Femur (tissue), 1 donor: ENCODE measurements at places on chromosomes 1 and 21.

- DNase-seq = no peak
Measured at GRCh38 chr21:42637267-42638041, 16.0 kb upstream of the PDE9A start.

DNA sequence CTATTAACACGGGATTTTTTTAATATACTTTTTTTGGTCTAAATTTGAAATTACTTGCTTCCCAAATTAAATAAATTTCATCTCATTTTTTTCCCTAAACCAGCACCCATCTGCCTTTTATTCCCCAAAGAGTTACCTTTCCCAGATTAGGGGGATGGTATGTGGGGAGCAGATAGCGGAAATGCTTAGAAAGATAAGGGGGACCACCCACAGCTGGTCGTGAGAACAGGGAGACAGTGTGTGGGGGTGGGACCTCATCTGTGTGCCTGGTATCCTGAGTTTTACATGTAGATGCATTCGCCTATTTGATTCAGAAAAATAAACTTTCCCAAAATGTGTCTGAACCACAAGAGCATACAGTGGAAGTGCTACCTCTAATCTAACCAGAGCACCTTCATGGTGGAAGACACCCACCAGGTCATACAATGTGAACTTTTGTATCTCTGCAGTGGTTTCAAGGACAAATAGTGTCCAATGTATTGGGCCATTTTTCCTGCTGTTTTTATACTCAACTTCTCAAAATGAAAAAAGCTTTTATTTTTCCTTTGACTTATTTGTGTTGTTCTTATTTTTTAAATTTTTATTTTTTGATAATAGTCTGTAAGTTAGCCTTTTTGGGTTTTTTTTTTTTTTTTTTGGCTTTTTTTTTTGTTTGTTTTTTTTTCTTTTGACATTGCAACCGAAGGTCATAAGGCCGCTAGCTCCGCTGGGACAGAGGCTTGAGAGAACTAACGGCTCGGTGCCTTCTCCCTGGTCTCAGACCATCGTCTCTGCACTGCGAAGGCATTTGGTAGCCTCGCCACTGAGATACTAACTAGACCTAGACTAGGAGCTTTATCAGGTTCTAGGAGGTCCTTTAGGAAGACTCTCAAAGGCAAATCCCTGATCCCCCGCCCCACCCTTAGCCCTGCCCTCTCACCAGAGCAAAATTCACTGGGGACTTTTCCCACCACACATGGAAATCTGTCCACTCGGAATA is 263.2 kb downstream of the TM2D1 start:
- no peak for DNase-seq

- no peak for DNase-seq
Measured at GRCh38 chr21:40540216-40540615, 306.7 kb downstream of the DSCAM start.

- DNase-seq = peak; percentile 93
Measured at GRCh38 chr1:150979092-150980056, 2.7 kb upstream of the ANXA9 start.

GRCh38 chr1:223102797-223103533 is 40.1 kb downstream of the TLR5 start:
- DNase-seq = peak; percentile 59

DNA sequence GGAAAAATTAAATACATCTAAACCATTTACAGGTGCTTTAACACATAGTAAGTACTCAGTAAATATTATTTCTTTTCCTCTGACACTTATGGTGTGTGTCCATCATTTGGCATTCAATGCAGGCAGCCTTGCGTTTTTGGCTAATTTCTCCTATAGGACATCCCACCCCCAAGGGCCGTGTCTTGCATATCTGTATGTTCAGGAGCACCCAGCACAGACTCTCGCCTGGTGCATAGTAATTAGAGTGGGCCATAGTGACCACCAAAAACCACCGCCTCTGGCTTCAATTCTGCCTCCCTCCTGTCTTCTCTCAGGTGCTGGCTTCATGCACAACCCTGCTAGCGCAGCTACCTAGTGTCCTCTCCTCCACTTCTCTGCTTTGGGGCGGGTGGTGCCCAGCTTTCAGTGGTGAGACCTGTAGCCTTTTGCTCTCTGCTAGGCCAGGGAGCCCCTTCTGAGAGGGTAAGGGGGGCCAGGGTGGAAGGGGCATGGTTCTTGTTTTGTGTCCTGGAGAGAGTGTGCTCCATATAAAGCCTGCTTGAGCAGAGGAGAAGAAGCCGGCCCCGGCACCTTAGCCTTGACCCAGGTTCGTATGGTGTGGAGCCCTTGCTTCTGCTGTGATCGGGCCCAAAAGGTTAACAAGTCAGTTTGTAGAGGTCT is 33.4 kb downstream of the BATF3 start:
- no peak for DNase-seq

- DNase-seq = no peak
Measured at GRCh38 chr1:160048335-160048734, 16.5 kb upstream of the PIGM start.

- DNase-seq = no peak
Measured at GRCh38 chr1:228958741-228959140, 223.5 kb downstream of the RHOU start.

DNA sequence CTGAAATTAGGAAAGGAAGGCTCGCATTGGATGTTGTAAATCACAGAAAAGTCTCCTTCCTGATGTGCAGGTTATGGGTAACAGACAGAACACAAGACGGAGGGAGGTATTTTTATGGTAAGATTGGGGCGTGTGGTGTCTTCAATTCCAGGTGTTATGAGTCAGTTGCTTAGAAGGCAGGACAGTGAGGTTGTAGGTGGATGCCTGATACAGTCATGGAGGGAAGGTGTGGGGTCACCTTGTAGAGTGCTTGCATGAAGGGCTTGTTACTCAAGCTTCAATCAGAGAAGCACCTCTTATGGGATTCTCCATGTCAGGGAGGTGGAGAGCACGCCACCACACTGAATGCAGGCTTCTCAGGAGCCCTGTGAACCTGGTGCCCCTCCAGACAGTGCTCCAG is 63.1 kb downstream of the C1orf21 start:
- DNase-seq = no peak

DNA sequence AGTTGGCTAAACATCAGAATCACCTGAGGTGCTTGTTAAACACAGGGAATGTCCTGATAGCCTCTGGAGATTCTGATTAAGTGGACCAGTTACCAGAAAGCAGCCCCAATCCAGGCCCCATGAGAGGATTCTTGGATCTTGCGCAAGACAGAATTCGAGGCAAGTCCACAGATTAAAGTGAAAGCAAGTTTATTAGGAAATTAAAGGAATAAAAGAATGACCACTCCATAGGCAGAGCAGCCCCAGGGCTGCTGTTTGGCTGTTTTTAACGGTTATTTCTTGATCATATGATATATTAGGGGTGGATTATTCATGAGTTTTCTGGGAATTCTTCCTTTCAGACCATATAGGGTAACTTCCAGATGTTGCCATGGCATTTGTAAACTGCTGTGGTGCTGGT is 176.2 kb downstream of the ROR1 start:
- DNase-seq = no peak

- no peak for DNase-seq
Measured at GRCh38 chr1:245148069-245148468, 6.7 kb upstream of the KIF26B start.

- DNase-seq = peak; percentile 91
Measured at GRCh38 chr21:36927719-36928117, 38.8 kb downstream of the HLCS start.

DNA sequence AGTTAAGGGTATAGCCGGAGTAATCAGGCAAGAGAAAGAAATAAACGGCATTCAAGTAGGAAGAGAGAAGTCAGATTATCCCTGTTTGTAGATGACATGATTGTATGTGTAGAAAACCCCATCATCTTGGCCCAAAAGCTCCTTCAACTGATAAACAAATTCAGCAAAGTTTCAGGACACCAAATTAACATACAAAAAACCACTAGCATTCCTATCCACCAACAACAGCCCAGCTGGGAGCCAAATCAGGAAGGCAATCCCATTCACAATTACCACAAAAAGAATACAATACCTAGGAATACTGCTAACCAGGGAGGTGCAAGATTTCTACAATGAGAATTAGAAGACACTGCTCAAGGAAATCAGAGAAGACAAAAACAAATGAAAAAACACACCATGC is 45.3 kb downstream of the MAST2 start:
- DNase-seq = no peak

- no peak for DNase-seq
Measured at GRCh38 chr1:74641876-74642275, 31.7 kb downstream of the ERICH3 start.

DNA sequence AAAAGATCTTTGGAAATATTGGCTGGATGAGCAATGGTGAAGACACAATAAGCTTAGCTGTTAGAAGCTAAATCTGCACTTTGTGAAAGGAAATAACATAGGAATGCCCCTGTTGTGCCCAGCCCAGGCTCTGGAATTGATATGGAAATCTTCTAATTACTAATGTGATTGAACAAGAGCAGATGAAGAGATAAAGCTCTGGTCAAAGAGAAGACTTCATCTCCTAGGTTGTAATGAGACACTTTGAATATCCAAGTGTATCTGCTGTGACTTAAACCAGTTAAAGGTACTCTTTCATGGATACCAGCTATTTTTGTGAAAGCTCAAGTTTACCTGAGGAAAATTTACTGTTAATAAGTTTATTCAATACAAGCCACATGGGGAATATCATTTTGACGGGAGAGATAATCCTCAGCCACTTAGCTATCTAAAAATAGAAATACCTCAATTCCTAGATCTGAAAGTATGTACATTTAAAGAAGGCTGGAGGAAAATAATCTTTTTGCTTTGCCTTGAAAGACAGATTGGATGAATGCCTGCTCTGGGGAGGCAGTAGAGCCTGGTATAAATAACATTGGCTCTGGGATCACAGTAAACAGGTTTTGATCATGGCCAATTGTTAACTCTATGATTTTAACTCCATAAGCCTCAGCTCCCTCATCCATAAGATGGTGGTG is 494.0 kb upstream of the B3GALT2 start:
- no peak for DNase-seq

GRCh38 chr1:12511516-12512468 is 106.2 kb downstream of the DHRS3 start:
- no peak for DNase-seq
